SIG-M5 (cell line): ENCODE measurements at places on chromosomes 5 and 9.

- no peak for DNase-seq
These were observed 112.7 kb upstream of the CLINT1 start for GRCh38 chr5:157971571-157972216.

- no peak for DNase-seq
These were observed 99.7 kb downstream of the SCAI start for GRCh38 chr9:125043631-125044030.

GRCh38 chr9:135544981-135545635 is 818 bp upstream of the OBP2A start:
- no peak for DNase-seq

DNA sequence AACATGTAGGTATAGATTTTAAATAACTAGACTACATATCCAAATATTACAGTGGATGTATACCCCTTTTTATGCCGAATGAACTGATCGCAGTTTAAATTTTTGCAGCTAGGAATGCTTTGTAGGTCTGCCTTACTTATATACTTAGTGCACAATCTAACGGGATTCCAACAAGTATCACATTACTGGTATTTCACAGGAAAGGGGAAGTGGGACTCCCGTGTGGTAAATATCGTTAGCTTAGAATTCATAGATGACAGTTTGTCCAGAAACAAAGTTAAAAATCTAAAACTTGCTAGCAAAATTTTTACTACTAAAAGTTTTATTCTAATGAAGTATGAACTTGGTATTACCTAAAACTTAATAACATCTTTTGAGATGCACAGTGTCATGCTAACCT is 193.5 kb upstream of the TLX3 start:
- DNase-seq, result no peak

DNA sequence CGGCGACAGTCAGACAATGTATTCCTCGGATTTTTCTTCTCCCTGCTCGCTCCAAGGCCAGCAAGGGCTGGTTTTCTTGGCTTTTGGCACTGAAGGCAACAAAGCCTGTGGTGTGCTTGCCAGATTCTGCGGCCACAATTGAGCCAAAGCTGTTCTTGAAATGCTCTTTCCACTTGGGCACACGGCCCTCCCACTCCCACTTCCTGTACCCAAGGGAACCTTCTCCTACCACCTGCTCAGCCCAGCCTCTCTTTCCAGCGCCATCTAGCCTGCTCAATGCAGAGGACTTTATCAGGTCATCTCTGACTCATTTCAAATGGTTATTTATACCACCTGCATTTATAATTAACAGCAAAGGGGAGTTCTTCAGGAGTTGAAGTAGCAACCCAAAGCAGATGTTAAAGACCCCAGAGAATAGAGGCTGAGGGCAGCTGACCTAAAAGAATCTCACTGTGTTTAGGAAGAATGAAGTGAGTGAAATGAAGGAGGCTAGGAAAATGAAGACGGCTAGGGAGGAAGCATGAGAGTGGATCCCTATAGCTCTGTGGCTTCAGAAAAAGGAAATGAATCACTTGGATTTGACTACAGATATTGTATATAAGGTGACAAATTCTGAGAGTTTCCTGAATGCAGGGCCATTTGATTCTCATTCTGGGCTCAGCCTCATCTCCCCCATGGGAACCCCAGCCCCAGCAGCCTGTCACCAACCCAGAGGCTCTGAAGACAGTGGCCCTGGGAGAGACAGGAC is 439.0 kb downstream of the ENC1 start:
- no peak for DNase-seq

DNA sequence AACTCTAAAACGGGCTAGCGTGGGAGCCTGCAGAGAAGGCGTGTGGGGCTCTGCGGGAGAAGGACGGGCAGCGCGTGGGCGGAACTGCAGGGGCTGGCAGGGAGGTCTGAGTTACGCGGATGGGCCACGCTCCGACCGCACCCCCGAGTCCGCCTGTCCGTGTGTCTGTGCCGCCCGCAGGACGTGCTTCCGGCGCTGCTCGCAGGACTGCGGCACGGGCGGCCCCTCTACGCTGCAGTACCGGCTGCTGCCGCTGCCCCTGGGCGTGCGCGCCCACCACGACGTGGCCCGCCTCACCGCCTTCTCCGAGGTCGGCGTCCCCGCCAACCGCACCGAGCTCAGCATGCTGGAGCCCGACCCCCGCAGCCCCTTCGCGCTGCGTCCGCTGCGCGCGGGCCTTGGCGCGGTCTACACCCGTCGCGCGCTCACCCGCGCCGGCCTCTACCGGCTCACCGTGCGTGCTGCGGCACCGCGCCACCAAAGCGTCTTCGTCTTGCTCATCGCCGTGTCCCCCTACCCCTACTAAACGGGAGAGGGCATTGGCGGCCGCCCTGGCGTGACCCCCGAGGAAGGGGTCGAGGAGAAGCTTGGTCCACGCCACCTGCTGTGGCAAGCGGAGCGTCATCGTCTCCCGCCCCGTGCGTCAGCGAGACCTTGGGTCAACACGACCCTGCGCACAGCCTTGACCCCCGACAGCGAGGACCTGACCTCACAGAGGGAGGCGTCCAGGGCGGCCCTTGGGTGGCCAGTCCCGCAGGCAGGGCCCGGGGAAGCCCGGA is 11.4 kb upstream of the ASS1 start:
- DNase-seq, result no peak

DNA sequence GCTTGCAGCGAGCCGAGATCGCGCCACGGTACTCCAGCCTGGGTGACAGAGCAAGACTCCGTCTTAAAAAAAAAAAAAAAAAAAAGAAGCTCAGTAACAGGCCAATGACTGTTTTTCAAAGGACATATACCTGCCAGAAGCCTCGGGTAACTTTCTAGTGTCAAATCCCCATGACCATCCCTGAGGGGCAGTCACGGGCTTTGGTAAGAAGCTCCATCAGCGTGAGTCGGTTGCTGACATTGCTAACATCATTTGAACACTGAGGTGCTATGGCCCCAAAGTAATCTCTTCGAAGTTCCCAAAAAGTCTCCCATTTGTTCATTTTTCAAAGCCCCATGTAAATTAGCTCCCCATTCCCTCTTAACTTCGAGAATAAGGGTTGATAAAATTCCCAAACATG is 11.6 kb downstream of the NAIP start:
- no peak for DNase-seq

DNA sequence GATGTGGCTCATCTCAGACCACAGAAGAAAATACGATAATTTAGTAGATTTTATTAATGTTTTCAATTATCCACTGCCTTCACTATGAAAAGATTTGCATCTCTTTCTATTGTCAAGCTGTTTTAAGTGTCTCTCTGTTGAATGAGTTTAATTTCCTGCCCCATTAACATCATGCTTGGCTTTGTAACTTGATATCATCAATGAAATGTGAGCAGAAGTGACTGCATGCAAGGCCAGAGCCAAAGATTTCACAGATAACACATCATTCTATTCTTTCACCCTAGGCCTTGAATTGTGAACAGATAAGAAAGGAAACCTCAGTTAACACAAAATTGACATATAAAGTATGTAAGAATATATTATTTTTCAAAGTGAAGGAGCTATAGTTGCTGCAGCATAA is 986.4 kb upstream of the CDH18 start:
- DNase-seq, result no peak

DNA sequence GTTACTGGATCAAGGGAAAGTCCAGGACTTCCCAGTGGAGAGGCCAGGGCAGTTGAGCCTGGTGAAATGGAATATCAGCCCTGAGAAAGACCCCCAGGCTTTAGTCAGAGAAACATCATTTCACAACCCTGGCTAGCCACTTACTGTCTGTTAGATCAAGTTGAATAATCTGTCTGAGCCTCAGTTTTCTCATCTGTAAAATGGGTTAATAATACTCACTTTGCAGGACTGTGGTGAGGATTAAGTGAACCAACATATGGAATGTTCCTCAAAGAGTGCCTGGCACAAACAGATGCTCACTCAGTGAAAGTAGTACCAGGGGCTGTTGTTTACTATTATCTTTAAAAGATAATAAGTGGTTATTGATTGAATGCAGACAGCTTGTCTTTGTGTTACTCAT is 110.5 kb downstream of the SV2C start:
- no peak for DNase-seq
